Activated CD8-positive, alpha-beta memory T cell treated with anti-CD3 and anti-CD28 coated beads, Interleukin-2, amount 10 ng/mL, durations not matched to agents 7 days and 5 days (primary cell): ENCODE measurements at places on chromosomes 7 and 10.

DNA sequence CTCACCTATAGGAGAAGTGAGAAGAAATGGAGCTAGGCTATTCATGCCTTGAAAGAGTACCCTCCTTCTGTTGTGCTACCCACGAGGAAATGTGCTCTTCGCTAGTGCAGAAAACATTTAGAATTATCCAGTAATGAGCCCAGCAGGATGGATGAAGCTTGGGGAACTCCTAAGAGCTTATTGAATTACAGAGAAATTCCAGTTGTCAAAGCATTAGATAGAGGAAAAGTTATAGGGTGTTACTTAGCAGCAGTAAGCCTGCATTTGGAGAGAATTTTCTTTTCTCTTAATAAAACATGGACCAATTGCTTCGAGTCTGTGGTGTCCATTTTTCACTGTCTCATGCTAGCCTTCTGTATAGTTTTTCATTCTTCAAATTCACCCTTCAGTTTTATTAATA lies 5.0 kb downstream of the R3HCC1L start:
- DNase-seq = no peak

GRCh38 chr10:80700760-80701444 lies 163.2 kb downstream of the SH2D4B start:
- DNase-seq = peak; percentile 33

DNA sequence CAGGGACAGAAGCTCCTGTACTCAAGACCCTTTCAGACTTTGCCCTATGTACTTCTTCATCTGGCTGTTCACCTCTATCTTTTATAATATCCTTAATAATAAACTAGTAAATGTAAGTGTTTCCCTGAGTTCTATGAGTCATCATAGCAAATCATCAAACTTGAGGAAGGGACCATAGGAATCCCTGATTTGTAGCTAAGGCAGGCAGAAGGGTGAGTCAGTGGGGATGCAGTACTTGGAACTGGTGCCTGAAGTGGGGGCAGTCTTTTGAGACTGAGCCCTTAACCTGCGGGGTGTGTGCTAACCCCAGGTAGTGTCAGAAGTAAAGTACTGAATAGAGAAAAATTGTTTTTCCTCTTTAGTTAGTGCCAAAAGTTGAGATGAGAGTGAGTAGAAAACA lies 6.2 kb upstream of the TMEM243 start:
- no peak for DNase-seq

GRCh38 chr7:112206991-112207592 lies 597 bp downstream of the ZNF277 start:
- DNase-seq = no peak
